ENCODE measurements at places on chromosomes 5 and 9.

DNA sequence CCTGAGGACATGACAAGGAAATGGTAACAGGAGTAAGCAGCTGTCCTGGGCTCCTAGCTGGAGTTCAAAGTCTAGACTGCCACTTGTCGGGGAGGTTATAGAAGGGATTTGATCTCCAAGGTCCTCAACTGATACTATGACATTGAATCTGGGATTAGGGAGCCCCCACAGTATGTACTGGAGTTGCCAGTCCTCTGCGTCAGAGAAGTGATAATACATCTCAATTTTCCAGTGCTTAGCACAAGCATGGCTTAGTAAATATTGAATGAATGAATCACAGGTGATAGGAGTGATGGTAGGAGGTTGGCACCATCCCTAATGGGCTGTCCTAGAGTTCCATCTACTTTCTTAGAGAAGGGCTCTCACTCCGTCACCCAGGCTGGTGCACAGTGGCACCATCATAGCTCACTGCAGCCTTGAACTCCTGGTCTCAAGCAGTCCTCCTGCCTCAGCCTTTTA lies 6.2 kb upstream of the TPM2 start:
- no peak for DNase-seq

DNA sequence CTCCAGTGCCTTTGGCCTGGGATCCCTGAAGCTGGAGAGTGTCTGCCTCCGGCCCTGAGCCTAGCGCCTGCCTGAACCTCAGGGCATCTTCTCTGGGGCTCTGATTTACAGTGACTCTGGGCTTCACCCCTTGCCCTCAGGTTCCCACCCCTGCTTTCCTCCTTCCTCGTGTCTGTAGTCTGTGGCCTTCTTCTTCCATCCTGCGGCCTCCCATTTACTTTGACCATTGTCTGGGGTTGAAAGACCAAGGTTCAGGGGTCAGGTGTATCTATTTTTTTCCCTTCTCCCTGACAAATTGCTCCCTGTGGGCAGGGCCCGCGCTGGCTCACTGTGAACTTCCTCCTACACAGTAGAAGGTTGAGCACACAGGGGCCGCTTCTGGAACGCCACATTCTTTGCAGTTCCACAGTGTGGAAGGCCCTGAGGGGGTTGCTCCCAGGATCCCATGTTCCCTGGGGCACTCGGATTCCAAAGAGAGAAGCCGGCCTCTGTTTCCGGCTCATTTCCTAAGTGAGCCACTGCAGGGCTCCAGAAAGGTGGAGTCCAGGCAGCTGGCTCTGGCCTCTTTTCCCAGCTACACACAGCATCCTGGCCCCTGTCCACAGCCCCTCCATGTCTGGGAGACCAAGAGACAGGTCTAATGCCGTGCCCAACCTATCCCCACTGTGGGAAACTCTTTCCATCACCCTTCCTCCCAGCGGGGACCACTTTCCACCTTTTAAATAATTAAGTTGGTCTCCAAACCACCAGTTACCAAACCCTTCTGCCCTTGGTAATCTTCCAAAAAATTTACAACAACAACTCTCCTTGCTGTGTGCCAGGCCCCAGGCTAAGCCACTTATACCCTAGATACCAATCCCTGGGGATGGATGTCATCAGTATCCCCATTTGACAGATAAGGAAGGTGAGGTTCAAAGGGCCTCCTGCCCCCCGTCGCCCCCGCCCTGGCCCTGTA lies 140.3 kb upstream of the IER5L start:
- no peak for DNase-seq

DNA sequence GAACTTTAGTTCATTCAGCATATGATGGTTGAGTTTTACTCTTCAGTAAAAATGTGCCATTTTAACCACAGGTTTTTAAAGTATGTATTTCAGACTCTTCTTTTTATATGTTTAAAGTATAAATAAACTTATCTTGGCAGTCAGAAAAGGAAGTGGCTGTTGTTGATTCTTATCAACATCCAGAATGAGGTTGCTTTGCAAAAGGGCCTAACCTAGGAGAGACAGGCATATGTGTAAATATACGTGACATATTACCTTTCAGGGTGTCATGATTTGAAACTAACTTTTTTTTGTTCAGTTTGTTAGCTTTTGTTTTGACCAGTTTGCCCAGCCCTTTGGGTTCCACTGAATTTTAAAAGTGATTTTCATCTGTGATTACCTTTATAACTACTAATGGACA lies 7.4 kb downstream of the SMARCA2 start:
- DNase-seq = no peak

DNA sequence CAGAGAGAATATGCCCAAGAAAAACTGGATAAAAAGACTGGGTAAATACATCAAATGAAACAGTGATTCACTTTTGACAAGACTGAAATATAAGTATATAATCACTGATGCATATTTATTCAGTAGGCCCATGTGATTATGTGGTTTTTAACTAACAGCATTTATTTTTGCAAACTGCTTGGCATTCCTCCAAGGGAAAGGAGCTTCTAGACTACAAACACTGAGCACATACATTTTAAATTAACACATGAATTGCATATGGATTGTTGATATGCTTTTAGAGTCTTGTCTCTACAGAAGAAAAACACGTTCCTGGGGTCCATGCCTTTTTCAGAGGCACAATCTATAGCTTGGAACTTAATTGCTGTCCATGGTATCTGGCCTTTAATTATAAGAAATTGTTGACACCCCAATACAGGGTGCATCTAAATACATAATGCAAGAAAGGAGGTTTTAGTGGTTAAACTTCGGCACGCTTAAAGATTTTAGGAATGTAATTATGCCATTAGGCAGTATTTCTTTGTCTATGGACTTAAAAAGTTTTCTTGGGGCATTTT lies 6.9 kb upstream of the MEIKIN start:
- DNase-seq = no peak

DNA sequence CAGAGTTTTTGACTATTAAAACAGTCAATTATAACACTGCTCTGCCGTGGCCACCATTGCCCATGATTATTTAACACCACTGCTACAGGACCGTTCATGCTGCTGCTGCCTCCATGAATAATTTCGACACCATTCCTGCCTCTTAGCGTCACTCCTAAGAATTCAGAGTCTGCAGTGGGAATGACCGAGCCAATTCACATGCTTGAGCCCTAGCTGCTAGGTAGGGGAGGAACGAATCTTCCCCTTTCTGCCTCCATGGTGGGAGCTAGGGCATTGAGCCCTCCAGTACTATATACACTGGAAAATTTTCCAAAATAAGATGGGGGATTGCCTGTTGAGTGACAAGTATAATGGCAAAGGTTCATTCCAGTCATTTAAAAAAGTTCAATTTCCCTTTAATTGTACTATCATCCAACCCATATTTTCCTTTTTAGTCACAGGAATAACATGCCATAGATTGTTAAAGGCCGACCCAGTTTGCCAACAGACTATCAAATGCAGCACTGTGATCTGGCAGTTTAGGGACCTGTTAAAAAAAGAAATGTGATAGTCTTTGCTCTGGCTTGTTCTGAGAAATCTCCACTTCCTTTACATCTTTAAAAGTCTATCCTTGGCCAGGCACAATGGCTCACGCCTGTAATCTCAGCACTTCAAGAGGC lies 13.5 kb upstream of the B4GALT1 start:
- DNase-seq = no peak

- no peak for DNase-seq
Observed at GRCh38 chr9:89168901-89169813, 9.5 kb downstream of the SHC3 start.

All from activated T-cell treated with anti-CD3 and anti-CD28 coated beads for 48 hours (primary cell).